ENCODE measurements at places on chromosomes 16 and 17.

- no peak for DNase-seq
Observed at GRCh38 chr16:61182391-61182790, 853.8 kb downstream of the CDH8 start.

- no peak for DNase-seq
Observed at GRCh38 chr17:45663772-45664171, 120.3 kb upstream of the CRHR1 start.

- no peak for DNase-seq
Observed at GRCh38 chr17:43882761-43883415, 24.4 kb downstream of the MPP2 start.

GRCh38 chr17:77429969-77430752 lies 289.4 kb downstream of the SEC14L1 start:
- peak; percentile 91 for DNase-seq

DNA sequence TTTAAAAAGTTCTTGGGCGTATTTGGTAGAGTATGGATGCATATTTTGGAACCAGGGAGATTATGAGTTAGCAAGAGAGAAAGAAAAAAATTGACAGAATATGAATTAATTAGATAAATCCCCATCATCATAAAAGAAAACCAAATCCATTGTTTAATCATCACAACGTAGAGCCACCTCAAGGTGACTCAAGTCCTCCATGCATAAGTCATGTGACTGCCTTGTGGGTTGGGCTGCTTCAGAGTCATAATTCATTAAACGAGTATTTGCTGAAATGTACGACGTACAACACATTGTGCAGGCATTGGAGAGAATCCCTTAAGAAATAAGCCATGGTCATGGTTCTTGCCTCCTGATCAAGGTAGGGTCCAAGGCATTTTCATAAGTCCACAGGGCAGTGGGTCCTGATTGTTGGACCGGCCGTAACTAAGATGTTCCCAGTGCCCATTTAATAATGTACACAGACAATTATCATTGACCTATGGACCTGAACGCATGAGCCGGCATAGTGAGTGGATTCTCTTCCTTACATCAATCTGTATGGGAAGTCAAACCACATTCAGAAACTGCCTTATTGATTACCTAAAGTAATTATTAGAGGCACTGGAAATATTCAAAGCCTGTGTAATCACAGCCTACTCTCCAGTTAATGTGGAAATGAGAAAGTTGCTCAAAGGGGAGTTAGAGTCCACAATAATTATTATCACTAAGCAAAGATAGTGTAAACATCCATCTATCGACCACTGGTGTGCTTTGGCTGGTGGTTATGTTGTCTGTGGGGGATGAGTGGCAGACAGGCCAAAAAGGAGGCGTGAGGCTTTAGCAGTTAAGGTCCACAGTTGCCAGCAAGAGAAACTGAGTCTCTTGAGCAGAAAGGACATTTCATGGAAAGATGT lies 165.4 kb downstream of the PITPNC1 start:
- DNase-seq = no peak

DNA sequence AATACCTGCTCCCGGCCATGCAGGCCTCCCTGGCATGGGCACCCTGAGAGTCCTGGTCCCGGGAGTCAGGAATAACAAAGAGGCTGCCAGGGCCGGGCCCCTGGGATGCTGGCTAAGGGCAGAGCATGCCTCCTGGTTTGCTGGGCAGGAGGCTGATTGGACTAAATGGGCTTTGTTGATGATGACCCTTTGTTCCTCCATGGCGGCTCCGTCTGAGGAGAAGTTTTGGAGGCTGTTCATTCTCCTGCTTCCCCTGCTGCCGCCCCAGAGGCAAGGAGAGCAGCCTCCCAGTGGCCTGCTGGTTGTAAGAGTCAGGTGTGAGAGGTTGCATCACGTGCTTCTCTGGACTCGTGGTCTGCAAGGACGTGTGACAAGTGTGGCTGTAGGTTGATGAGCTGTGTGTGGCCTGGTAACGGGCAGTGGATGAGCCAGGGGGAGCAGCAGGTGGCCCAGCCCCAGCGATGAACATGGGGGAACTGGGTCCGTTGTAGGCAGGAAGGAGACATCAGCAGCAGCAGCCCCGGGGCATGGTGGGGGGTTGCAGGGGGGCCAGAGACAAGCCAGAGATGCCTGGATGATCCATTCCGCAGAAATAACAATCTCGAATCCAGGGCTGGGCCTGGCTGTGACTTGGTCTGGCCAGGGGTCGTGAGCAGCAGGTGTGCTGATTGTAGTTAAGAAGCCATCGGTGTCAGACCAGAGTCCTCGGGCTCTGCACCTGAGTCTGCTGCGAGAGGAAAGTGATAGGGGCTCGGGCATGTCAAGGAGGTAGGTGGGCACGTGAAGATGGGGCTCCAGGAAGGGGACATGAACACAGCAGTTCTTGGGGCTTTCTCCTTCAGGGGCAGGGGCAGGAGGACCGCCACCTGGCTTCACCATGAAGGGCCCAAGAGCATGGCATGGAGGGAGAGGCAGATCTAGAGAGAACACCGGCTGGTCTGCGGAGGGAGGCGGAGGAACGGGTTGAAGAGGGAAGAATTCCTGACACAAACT lies 101.4 kb downstream of the TNFRSF13B start:
- DNase-seq = no peak

DNA sequence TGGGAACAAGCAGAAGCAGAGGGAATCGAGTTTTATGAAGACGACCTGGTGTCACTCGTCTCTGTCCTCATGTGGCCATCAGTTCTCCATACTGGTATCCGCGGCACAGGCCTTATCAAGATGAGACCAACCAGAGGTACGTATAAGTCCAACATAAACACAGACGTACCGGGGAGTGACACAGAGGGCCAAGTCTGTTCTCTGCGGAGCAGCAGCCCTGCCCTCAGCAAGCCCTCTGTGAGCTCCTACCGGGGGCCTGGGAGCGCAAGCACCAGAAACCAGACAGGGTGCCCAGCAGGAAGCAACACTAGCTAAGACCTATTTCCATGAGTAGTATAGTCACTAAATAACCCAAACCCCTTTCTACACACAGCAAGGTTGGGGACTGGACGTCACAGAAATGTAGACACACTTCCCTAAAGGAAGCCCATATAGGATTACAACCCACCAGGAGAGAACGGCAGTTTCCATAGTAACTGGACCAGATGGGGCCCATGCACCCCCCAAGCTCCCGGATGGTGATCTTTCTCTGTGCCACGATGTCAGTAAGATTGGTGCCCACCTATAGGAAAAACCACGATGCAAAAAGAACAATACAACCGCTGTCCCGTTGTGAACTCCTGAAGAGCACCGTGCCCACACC lies 911 bp downstream of the ARL16 start:
- no peak for DNase-seq
